NCI-H774 (cell line): ENCODE measurements at places on chromosomes 1 and 21.

DNA sequence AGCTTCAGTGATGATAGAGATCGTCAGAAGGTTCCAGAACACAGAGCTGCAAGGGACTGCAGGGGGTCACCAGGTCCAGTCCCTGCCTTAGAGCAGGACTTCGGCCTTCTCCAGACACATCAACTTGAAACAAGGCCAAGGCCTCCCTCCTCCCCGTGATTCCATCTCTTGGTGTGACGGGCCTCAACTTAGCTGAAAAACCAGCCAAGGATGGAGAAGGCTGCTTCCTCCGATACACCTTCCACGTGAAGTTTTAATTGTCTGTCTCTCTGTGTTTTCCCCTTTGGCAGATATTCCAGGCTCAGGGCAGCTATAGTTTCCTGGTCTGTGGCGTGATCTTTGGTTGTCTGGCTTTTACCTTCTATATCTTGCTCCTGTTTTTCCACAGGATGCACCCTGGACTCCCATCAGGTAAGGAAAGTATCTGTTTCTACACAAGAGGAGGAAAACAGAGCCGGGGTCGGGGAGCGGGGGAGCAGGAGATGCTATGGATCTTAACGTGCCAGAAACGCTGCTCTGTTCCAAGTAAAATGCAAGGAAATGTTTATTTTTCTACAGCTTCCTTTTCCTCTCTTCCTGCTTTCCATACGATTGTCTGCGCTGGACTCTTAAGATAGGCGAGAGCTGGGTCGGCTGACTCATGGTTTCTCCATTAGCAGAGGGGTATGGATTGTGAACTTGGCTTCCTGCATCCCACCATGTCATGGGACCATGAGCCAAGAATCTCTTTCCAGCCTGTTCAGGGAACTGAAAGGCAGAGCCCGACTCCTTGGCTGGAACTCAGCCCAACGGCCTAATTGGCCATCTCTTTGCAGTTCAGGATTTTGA lies 32.8 kb downstream of the ELK4 start:
- no peak for DNase-seq

DNA sequence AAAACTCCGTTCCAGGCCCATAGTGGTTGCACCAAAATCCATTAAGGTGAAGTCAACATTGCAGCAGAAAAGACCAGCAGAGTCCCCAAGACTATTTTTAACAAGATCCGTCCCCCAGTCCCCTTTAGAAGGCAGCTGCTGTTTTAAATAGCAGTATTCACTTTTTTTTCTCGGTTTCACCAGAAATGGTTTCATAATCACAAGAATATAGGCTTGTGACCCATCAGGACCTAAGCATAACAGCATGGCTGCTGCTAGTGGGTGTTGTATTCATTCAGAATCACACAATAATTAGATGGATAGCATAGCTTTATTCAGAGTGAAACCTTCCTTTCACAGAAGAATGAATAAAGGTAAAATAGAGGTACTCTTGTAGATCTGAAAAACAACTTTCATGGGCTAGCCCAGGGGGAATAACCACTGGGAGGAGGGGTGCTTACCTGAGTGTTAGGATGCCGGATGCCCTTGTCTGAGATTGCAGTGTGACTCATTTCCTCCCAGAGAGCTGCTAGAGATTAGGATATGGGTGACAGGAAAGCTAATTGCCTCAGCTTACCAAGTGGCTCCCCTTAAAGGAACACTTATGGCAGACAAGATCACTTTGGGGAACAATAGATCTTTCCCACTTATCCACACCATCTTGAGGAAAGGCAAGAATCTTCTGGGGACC lies 35.0 kb downstream of the ACKR1 start:
- no peak for DNase-seq

- DNase-seq, result no peak
Measured at GRCh38 chr1:153932156-153933131, 9.7 kb upstream of the GATAD2B start.

- DNase-seq, result no peak
Measured at GRCh38 chr1:174005032-174005431, 17.1 kb downstream of the RC3H1 start.

- no peak for DNase-seq
Measured at GRCh38 chr1:147580609-147581385, 39.5 kb downstream of the BCL9 start.
